Stimulated activated CD8-positive, alpha-beta memory T cell treated with anti-CD3 and anti-CD28 coated beads, Interleukin-4, amount 100 ng/mL, for 1 hour (primary cell): ENCODE measurements at places on chromosomes 13 and 19.

DNA sequence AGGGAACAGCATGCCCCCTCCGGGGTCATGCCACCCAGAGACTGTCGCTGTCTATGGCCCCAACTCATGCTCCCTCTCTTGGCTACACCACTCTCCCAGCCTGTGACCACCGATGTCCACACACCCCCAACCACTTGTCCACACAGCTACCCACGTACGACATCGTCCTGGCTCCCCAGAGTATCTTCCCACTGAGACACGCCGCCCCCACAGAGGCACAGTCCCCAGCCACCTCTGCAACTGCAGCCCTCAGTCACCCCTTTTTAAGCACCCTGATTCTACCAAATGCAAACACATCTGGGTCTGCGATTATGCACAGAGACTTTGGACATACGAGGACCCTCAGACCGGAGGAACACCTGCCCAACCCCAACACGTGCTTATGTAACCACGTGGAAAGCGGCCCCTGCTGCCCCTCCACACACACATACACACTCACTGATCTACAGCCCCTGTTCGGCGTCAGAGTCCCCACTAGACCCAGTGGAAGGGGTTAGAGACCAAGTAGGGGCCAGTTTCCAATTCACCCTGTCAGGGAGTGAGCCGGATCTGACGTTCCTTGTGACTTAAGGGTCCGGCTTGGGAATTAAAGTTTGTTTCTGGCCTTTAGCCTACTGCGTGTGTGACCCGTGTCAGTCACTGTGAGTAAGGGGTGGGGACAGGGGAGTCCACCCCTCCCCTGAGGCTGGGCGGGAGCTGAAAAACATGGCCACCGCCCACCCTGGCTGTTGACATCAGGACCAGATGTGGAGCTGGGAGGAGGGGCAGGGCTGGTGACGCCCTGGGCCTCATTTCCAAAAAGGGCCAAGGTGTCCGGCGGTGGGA, 11.9 kb upstream of the AXL start:
- DNase-seq = no peak

DNA sequence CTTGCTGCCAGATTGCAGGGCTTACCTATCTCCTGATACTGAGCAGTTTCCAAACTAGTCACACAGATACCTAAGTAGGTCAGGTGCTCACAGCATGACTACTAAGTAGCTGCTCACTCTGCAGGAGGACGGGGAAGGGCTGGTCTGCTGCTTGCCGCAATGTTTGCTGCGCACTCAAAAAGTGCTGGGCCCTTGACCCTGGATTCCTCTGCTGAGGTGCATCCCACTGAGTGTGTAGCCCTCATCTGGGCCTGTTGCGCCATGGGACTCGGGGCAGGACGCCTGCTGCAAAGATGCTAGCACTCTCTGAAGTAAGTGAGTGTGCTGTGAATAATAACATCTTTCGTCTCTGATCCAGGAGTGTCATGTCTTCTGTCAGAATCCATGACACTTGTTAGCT, 59.2 kb upstream of the MEDAG start:
- no peak for DNase-seq

- no peak for DNase-seq
Measured at GRCh38 chr13:44078806-44079376, 199.2 kb downstream of the LACC1 start.

- no peak for DNase-seq
Measured at GRCh38 chr19:42024622-42025111, 30.6 kb upstream of the ATP1A3 start.

- no peak for DNase-seq
Measured at GRCh38 chr13:30257468-30258099, 49.8 kb downstream of the KATNAL1 start.
